Pulmonary artery endothelial cell (primary cell): ENCODE measurements at places on chromosomes 2 and 18.

DNA sequence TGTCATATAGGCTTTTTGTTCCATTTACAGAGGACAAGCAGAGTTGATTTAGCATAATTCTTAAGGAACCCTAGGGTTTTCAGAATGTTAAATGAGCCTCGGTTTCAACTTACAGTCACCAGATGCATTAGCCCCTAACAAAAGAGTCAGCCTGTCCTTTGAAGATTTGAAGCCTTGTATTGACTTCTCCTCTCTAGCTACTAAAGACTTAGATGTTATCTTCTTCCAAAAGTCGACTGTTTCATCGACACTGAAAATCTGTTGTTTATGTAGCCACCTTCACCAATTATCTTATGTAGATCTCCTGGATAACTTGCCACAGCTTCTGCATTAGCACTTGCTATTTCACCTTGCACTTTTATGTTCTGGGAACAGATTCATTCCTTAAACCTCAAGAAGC lies 31.6 kb upstream of the SOX11 start:
- no peak for DNase-seq

GRCh38 chr2:115285416-115285815 lies 843.0 kb downstream of the DPP10 start:
- no peak for DNase-seq

DNA sequence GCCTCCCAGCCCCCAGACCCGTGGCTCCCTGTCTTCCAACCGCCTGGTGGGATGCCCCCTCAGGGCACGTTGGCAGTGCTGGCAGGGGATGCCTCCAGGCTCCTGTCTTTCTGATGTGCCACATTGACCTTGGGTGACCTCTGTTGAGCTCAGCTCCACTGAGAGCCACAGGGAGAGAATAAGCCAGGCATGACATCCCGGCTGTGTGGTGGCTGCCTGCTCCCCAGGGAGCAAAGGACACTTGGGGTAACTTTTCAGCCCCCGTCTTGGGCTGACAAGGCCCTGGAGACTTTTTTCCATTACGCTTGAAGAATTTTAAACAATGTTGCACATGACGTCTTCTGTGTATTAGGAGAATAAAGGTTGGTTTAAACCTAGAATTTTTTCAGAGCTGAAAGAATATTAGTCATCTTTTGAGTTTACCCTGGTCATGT lies 246.0 kb downstream of the TSN start:
- DNase-seq: no peak

DNA sequence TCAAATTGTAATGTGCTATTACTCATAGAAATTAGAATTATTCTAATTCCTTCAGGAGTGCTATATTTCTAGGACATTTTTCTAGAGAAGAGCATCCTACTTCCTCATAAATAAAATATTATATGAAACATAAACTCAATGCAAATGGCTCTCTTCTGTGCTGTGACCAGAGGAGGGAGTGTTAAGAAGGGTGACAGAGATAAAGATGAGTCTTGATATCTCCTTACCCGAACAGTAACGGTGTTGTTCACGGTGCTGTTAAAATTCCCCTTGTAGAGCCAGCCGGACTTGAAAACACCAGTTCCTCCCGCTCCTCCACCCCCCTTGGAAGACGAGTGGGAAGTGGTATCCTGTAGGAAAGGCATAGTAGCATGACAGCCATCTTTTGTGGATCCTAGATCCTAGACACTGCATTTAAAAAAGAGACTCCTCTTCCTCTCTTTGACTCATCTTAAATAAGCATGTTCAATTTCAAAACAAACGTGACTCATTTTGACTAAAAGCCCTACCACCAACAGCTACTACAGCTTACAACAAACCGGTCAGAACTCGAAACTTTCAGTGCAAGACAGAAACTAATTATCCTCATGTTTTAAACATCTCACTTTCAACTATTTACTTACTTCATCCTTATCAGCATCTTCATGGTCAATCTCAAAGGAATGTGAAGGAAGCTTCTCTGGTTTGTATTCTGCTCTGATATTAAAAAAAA lies 156.3 kb downstream of the DOCK10 start:
- DNase-seq: no peak

DNA sequence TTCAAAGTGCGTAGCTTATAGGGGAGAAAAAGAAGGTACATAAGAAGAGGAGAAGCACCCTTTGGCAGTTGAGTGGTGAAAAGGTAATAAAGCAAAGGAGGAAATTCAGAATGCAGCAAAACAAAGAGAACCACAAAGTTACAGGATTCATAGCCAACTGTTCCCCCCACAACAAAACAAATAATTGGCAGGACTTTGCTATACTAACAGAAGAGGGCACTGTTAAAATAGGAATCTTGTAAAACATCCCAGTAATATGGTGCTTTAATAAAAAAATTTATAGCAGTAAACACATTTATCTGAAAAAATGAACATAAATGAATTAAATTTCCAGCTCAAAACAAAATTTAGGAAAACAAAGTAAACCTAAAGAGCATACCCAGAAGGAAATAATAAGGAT lies 42.3 kb downstream of the R3HDM1 start:
- DNase-seq: no peak

DNA sequence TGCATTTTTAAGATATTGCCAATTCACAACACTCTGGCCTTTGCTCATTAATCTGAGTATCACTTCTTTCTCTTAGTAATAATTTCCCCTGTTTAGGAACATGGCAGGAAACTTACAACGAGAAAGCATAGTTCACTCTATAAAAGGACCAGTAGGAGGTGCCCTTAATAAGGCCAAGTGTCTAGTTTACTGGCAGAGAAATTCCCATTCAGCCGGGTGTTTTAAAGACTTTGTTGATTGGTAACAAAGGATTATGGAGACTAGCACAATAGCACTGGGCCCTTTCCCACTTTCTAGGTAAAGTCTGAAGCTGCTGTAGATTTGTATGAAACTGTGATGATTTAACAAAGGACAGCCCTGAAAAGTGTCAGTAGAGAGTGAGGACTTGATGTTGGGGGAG lies 3.1 kb downstream of the DCC start:
- no peak for DNase-seq

- no peak for DNase-seq
Measured at GRCh38 chr2:170905864-170906263, 23.2 kb upstream of the GORASP2 start.

DNA sequence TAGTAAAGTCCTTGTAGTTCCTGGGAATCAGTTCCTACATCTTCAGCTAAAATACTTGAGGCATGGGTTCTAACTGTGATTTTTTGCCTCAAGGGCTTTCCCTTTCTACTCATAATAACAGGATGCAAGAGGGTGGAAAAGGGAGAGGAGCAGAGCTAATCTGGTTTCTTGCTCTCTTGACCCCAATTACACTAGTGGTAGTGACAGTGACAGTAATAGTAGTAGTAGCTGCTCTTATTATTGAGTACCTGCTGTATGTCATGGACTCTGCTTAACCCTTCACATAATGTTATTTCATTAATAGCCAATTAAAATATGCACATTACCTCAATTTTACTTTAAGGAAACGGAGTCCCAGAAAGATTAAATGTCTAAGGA lies 214.8 kb upstream of the HNRNPA3 start:
- DNase-seq: no peak

GRCh38 chr2:125710561-125710960 lies 945.4 kb upstream of the GYPC start:
- DNase-seq: no peak

GRCh38 chr2:58336416-58336815 lies 95.3 kb upstream of the FANCL start:
- no peak for DNase-seq

- no peak for DNase-seq
Measured at GRCh38 chr2:648476-649424, 28.5 kb downstream of the TMEM18 start.

GRCh38 chr2:110149330-110150220 lies 34.0 kb upstream of the MALL start:
- DNase-seq: peak; percentile 86

DNA sequence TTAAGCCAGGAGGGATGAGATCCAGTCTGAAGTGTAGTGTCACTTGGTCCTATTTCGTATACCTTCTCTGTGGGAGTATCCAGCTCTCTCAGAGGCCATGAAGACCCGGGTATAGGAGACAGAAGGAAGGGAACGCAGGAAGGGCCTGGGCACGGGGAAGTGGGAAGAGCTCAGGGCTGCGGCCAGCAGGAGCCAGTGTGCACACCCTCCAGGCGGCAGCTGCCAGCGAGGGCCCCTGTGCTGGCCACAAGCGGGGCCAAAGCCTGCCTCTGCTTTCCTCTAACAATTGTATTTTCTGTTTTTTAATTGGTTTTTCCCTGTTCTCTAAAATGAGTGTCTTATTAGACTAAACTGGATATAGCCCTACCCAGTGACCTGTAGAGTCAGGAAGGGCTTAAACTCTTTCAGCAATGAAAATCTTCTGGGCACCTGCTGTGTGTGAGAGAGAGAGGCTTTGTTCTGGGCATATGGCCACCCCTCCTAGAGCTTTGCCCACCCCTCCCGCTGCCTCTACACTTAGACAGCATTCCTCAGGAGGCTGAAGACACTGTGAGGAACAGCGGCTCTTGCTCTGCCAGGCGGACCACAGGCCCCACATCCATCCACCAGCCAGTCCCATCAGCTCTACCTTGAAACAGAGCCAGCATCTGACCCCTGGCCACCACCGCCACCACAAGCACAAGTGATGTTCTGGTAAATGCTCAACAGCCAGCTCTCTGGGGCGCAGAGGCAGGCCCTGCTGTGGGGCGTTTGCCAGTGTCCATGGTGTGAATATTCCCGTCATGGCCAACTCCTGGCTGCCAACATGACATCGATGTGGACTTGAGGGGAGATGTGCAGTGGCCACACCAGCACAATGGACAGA lies 9.5 kb downstream of the GPR17 start:
- DNase-seq: no peak

DNA sequence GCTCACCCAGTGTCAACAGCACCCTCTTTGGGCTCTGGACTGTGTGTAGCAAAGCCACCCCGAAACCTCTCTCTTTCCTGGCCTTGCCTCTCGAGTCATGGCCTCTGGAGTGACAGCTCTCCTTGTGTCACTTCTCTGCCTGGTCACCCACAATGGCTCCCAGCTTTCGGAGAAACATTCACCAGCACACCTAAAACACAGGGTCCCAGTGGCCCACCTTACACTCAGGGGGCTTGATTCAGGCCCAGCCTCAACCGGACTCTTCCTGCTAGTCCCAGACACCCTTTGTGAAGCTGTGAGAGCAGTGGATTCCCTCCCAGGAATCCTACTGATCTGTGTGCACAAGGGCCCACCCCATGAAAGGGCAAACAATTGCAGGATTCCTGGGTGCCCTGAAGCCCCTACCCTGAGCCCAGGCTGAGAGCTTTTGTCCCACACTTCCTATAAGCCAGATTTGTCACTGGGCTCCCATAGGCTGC lies 137.2 kb upstream of the HAAO start:
- DNase-seq: no peak

- no peak for DNase-seq
Measured at GRCh38 chr2:51624995-51625394, 593.1 kb upstream of the NRXN1 start.

DNA sequence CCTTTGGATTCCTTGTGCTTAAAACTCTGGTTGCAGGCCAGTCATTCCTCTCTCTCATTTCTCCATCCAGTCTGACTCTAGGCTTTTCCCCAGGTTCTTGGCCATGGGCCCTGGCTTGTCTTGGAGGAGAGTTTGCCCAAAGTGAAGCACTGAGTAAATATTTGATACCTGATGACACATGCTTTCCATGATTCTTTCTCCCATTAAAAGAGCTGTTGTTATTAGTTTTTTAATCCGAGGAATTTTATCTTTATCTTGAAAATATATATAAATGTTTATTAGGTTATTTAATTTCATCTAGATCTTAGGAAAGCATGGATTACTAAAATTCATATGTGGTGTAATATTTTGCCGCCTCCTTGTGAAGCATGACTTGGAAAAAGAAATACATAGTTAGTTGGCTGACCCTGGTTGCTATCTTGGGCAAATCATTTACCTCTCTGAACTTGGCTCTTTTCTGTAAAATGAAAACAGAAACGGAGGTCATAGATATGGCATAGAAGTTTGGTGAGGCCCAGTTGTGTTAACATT lies 650.1 kb downstream of the SLC4A3 start:
- DNase-seq: no peak

GRCh38 chr2:120034621-120035020 lies 21.7 kb downstream of the EPB41L5 start:
- no peak for DNase-seq

DNA sequence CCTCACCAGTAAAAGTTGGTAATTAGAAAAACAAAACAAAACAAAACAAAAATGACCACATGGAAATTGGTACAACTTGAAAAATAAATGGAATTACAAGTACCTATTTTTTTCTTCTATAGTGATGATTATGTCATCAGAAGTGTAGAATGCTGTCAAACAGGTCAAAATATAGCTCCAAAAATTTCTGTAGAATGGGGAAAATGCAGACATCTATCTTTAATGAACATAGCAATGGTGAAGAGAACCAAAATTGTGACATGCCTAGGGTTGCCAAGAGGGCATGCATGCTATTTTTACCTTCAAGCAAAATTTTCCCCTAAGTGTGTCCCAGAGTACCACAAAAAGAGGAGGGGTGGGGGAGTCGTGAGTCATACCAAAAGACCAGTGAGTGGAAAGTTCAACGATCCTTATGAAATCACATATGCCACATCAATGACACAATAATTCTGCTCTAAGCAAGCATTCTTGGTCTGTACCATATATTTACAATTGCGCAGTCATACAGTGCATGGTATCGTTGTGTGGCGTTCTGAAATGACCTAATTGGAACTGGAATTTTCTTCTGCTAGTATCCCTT lies 1436.4 kb downstream of the SUCLG1 start:
- DNase-seq: no peak

GRCh38 chr2:2671826-2672225 lies 340.8 kb upstream of the MYT1L start:
- DNase-seq: no peak

- no peak for DNase-seq
Measured at GRCh38 chr18:67583621-67584020, 67.1 kb upstream of the DSEL start.

- DNase-seq: no peak
Measured at GRCh38 chr2:37784759-37785149, 113.3 kb upstream of the CDC42EP3 start.

DNA sequence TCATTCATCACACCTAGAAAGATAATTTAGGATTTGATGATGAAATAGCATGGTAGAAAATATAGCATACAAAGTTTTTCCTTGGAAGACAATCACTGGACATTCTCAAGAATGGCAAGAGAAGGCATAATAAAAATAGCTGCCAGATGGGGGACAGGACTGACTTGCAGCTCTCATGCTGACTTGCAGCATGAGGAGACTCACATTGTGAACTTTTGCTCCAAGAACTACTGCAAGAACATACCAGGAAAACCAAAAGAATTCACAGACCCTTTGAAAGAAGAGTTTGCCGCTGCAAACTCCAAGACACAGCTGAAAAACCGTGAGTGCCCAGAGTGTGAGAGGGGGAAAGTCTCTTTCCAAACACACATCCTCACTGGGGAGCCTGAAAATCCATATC lies 47.0 kb downstream of the CRYGD start:
- no peak for DNase-seq

DNA sequence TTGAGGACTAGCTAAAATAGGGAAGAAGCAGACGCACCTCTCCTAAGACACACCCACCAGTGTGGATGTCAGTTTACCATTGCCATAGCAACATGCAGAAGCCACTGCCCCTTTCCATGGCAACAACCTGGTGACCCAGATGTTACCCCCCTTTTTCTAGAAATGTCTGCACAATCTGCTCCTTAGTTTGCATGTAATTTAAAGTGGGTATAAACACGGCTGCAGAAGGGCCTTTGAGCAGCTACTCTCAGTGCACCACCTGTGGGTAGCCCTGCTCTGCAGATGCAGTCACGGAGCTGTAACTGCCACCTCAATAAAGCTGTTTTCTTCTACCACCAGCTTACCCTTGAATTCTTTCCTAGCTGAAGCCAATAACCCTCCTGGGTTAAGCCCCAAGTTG lies 87.1 kb downstream of the FBXO15 start:
- DNase-seq: no peak
